Urinary bladder (tissue), 4 donors: ENCODE measurements at places on chromosomes 2 and 18. TPM values are rescaled to one million over a fixed set of nuclear protein-coding genes. Genes with fewer than 3 reads are reported as not detected.

DNA sequence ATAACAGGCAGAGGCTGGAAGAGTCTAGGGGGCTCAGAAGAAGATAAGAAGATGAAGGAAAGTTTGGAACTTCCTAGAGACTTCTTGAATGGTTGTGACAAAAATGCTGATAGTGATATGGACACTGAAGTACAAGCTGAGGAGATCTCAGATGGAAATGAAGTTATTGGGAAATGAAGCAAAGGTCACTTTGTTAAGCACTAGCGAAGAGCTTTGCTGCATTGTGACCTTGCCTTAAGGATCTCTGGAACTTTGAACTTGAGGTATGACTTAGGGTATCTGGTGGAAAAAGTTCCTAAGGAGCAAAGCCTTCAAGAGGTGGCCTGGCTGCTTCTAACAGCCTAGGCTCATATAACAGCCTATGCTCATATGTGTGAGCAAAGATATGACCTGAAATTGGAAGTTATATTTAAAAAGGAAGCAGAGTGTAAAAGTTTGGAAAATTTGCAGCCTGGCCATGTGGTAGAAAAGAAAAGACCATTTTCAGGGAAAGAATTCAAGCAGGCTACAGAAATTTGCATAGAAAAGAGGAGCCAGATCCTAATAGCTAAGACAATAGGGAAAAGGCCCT, 91.3 kb downstream of the L3MBTL4 start:
- DNase-seq, result no peak

MTHFD2 gene
- 58.3 TPM for total RNA-seq

GRCh38 chr2:109468893-109469292, 144.9 kb downstream of the SEPTIN10 start:
- no peak for DNase-seq

DNA sequence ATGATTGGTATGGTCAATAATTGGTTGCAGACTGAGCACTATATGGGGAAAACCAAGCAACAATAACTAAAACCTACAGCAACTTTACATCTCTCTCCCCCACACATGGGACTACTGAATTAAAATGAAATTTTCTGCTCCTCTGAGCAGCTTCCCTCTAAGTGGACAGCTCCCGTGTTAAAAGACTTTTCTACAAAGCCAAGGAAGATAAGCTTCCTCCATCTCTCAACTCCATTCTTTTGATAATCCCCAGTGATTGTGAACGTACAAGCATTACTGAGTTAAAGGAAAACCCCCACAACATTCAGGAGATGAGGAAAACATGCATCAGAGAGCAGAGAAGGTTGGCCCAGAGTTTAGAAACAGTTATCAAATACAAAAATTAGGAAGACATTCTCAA, 21.9 kb downstream of the CCBE1 start:
- DNase-seq, result no peak

FKBP1B gene
- total RNA-seq, result 5.1 TPM

REG3G gene
- not detected for total RNA-seq

DNA sequence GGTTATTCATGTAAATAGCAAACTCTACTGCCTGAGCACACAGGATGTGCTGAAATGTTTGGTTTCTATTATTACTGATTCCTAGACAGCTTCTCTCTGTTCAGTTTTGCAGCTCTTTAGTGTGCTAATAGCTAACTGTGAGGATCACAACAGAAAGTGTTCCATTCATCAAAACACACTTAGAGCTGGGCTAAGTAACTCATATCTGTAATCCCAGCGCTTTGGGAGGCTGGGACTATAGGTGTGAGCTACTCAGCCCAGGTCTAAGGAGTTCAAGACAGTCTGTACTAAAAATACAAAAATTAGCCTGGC, 63.2 kb downstream of the MOGAT1 start:
- no peak for DNase-seq

INHA gene
- not detected for total RNA-seq

DNA sequence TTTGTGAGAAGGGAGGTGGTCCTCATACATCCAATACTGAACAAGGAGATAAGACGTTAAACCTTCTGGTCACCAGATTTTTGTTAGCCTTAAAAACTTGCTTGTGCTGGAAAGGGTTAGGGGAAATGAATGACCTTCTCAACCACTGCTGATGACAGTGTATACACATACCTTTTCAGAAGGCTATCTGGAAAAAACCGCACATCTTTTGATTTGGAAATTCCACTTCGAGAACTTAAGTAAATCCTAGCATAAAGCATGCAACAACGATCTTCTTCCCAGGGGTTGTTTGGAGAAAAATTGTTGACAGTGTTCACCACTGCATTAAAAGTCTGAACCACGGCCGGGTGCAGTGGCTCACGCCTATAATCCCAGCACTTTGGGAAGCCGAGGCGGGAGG, 7.6 kb downstream of the YWHAQ start:
- DNase-seq, result no peak

DNA sequence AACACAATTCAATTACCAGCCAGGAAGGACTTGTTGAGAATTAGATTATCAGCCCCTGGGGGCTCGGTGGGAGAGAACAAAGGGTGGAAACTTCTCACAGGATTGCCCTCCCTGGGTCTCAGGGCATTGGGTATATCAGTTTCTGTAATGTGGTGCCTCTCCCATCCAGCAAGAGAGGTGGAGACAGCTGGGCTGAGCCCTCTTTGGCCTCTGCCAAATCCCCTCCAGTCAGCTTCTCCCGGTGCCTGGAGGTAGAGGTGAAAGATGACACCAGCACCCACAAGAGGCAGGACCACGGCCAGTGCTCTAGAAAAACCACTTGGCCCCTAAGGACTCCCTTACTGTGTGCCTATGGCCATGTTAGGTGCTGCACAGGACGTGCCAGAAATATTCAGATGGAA, 179.7 kb downstream of the HAUS1 start:
- no peak for DNase-seq

DNA sequence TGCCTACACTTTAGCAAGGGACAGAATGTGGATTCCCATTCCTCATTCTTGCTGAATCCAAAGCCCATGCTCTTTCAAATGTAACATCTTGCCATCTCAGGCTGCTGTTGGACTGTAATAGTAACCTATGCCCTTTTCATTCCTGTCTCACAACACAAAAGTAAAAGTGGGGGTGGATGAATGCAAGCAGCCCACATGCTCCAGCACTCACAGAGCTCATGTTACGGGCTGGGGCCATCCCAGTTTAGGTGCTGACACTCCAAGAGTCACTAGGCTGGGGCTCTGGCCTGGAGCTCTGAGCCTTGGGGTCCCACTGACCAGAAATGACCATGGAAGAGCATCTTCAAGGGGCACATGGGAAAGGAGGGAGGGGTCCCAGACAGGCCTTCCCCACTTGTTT, 47.6 kb downstream of the CCBE1 start:
- DNase-seq, result no peak

GKN2 gene
- total RNA-seq, result not detected

DNA sequence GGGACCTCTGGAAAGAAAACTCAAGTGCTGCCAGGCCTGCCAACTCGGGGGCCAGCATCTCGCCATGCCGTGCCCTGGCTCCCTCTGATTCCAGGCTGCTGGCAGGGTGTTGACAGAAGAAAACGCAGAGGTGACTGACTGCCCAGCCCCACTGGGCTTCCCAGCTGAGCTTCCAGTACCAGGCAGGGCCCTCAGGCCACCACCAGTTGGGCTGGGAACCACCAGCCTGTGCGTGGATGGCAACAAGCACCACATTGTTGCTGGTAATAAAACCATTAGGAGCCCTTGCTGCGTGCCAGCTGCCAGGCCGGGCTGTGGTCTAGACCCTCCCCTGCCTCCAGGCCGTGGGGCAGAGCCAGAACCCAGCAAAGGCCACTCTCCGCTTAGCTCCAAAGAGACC, 9.2 kb downstream of the DNMT3A start:
- DNase-seq, result no peak

GRCh38 chr18:1530650-1531049, 626.0 kb downstream of the ADCYAP1 start:
- DNase-seq, result no peak

GRCh38 chr18:54875063-54875462, 46.8 kb downstream of the RAB27B start:
- no peak for DNase-seq

DNA sequence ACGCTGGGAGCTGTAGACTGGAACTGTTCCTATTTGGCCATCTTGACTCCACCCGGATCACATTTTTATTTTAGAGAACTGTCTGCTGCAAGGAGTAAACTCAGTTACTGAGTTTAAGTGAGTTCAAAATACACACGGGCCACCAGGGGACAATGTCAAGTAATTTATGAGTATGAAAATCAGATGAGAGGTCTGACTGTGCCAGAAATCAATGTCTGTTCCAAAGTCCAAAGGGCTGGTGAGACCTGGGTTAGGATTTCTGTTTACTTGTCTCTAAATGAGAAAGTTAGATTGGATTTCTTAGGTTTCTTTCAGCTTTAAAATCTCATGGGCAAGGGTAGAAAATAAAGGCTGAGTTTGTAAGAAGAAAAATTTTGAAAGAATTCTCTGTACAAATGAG, 465.8 kb upstream of the MEIS1 start:
- no peak for DNase-seq
